ENCODE measurements at places on chromosomes 16 and 17.

DNA sequence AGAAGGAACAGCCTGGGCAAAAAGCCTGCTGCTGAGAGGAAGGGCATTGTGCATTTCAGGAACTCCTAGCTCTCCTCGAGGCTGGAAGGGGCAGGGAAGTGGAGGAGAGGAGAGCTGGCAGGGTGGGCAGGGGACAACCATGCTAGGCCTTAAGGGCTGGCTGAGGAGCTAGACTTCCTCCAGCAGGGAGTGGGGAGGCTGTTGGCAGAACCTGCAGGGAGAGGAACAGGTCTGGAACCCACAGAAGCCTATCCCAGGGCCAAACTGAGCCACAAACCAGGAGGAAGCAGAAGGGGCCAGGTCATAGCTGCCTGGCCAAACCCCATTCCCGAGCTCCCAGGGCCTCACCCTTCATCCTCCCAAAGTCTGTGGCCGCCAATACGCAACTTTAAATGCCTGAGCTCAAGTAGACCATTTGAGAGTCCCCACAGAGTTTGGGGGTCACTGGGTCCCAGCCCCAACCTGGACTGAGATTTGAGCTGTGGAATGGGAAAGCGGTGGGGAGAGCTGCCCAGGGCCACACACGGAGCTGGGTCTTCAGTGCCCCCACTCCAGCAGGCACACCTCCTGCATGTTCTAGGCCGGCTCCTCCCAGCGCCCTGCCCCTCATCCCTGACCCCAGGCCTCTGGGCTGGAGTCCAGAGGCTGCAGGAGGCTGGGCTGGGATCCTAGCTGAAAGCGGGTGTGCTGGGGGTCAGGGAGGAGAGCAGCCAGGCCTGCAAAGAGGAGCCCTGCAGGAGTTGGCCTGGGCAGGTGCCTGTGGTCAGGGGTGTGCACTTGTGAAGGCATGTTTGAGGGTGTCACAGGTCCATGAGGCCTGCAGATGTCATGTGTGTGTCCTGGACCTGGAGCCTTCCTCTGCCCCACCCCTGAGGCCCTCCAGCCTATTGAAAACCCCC lies 4.5 kb downstream of the CDH5 start:
- no peak overlapping the region for H3K4me3 ChIP-seq
- H3K4me1 ChIP-seq, result no peaks in the 10 kb centered on the region
- no peak for DNase-seq
- H3K27me3 ChIP-seq, result no peaks in the 10 kb centered on the region
- H3K36me3 ChIP-seq, result no peaks in the 10 kb centered on the region

DNA sequence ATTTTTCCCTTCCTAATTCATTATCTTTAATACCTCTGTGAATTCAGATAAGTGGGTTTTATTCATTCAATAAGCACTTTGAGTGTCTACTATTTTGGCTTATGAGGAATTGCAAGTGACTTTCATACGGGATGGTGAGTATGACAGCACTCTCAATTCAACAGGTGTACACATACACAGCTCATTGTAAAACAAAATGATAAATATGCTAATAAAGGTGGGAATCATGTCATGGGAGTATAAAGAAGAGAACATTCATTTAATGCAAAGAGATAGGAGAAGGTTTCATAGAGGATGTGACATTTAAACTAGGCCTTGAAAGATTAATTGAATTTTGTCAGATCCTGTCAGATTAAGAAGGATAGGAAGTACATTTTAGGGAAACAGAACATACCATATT lies 19.4 kb downstream of the NACA2 start:
- no peak overlapping the region for H3K4me3 ChIP-seq
- no peaks in the 10 kb centered on the region for H3K36me3 ChIP-seq
- no peaks in the 10 kb centered on the region for H3K4me1 ChIP-seq
- H3K27ac ChIP-seq, result no peak overlapping the region
- DNase-seq, result no peak

GRCh38 chr17:6303664-6304063 lies 131.3 kb downstream of the AIPL1 start:
- no peak overlapping the region for H3K4me3 ChIP-seq
- peaks cover 26% of the 10 kb centered on the region for H3K27me3 ChIP-seq
- DNase-seq, result peak; percentile 15
- H3K4me1 ChIP-seq, result no peaks in the 10 kb centered on the region
- H3K36me3 ChIP-seq, result no peaks in the 10 kb centered on the region

GRCh38 chr17:17719199-17719940 lies 38.1 kb downstream of the RAI1 start:
- H3K27ac ChIP-seq, result no peak overlapping the region
- H3K4me3 ChIP-seq, result no peak overlapping the region
- peaks cover 21% of the 10 kb centered on the region for H3K27me3 ChIP-seq

GRCh38 chr16:77037696-77038347 lies 153.2 kb upstream of the MON1B start:
- no peak overlapping the region for H3K4me3 ChIP-seq
- no peak overlapping the region for H3K27ac ChIP-seq
- no peaks in the 10 kb centered on the region for H3K4me1 ChIP-seq
- no peaks in the 10 kb centered on the region for H3K27me3 ChIP-seq
- H3K36me3 ChIP-seq, result no peaks in the 10 kb centered on the region

DNA sequence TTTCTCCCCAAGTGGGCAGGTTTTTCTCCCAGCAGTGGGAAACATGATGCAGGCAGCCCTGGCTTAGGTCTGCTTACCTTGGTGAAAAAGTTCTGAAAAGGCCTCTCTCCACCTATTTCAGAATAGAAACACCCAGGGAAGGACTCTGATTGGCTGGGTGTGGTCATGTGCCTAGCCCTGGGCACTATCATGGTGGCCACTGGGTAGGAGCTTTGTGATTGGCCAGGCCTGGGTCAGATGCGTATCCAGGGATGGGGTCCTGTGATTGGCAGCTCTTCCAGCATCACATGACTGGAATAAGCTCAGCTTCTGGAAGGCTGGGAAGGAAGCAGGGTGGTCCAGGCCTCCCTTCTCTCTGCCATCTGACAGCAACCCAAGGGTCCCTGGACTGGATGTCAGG lies 53.5 kb downstream of the ZDHHC7 start:
- H3K27ac ChIP-seq, result no peak overlapping the region
- no peaks in the 10 kb centered on the region for H3K27me3 ChIP-seq
- H3K4me1 ChIP-seq, result no peaks in the 10 kb centered on the region
- H3K36me3 ChIP-seq, result no peaks in the 10 kb centered on the region
- no peak for DNase-seq

DNA sequence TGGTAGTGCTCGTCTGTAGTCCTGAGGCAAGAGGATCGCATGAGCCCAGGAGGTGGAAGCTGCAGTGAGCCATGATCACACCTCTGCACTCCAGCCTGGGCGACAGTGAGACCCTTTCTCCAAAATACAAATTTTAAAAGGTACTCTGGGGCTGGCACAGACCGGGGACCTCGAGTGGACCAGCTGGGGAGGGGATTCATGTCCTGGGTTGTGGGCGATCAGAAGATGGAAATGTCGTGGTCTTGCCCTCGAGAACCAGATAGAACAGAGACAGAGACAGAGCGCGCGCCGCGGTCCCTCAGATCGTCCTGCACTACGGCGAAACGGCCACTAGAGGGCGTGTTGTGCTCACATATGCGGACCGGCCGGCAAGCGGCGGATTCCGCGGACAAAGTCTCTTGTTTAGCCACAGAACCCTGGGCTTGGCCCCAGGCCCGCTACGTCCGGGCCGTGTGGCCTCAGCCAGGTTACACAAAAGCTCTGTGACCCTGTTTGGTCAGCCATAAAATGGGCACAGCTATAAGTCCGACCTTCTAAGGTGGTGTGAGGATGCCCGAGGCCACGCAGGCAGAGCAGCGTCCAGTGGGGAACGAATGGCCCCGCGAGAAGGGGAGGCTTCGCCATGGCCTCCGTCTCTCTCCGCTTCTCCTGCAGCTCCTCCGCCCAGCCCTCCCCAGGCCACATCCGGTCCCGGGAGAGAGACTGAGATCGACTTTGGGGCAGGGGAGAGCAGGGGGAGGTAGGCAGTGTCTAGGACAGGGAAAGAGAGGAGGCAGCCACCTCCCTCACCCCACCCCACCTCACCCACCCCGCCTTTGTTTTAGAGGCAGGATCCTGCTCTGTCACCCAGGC lies 14.6 kb upstream of the SBK1 start:
- H3K36me3 ChIP-seq, result no peaks in the 10 kb centered on the region
- DNase-seq, result peak; percentile 86
- peaks cover 35% of the 10 kb centered on the region for H3K4me1 ChIP-seq
- H3K27me3 ChIP-seq, result peaks cover 11% of the 10 kb centered on the region
- no peak overlapping the region for H3K27ac ChIP-seq

DNA sequence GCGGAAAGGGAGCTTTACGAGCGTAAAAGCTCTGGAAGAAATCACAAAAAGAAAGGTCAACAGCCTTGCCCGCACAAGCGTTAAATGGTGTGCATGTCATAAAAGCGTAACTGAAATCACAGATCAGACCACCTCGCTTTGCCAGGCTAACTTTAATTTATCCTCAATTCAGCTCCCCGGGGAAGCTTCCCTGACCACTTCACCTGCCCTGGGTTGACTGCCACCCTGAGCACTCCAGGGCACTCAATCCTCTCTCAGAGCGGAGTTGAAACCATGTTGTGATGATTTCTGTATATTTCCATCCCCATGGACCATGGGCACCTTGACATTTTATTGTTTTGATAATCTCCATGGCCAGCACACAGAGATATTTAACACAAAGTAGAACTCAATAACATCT lies 16.1 kb upstream of the NAGS start:
- no peaks in the 10 kb centered on the region for H3K36me3 ChIP-seq
- DNase-seq, result no peak
- H3K4me1 ChIP-seq, result no peaks in the 10 kb centered on the region
- peaks cover 37% of the 10 kb centered on the region for H3K27me3 ChIP-seq
- no peak overlapping the region for H3K4me3 ChIP-seq

DNA sequence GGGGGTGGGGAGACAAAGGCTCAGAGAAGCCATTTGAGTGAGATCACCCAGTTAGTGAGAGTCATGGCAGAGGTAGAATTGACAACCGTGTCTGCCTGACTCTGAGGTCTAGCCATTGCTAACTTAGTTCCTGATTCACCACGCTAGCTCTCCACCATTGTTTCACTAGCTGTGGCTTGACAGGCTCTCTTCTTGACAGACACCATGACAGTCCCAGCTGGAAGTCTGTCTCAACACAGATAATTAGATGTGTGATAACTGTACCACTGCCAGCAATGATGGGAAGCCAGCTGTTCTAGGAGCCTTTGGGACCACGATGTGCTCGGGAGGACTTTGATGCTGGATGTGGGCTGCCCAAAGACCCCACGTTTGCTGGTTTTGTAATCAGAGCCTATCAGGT lies 170.5 kb upstream of the CACNG3 start:
- no peak overlapping the region for H3K27ac ChIP-seq
- no peaks in the 10 kb centered on the region for H3K4me1 ChIP-seq
- DNase-seq, result no peak
- peaks cover 31% of the 10 kb centered on the region for H3K36me3 ChIP-seq
- no peak overlapping the region for H3K4me3 ChIP-seq
- H3K27me3 ChIP-seq, result no peaks in the 10 kb centered on the region

DNA sequence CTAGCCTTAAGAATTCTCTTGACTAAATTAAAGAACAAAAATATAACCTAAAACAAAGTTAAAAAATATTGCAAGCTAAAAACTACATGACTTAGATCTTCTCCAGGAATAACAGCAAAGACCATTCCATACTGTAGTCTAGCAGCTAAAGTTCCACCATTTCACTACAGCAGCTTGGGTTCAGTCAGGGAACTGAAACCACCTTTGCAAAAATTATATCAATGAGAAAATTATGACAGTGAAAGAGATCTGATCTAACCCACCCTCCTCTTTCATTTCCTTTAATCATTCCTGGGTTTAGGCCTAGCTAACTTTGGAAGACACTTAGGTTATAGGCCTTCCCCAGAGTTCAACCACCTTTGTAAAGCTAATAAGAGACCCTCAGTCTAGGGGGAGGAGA lies 36.3 kb upstream of the NOS2 start:
- no peaks in the 10 kb centered on the region for H3K4me1 ChIP-seq
- H3K27ac ChIP-seq, result no peak overlapping the region
- no peaks in the 10 kb centered on the region for H3K27me3 ChIP-seq
- no peak for DNase-seq
- H3K36me3 ChIP-seq, result no peaks in the 10 kb centered on the region

DNA sequence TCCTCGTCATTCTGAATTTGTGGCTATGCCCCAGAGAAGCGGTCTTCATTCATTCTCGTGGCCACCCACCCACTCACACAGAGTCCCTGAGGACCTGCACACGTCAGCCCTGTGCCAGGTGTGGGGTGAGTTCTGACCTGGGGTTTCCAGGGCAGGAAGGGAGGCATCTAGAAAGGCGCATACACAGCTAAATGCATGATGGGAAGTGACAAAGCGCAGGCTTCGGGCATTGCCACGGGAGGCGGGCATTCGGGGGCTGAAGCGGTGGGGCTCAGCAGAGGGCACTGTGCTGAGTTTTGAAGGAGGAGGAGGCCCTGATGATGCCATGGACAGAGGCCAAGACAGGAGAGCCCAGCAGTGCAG lies 10.9 kb downstream of the UBALD2 start:
- H3K36me3 ChIP-seq, result peaks cover 8% of the 10 kb centered on the region
- peaks cover 61% of the 10 kb centered on the region for H3K4me1 ChIP-seq
- peak; percentile 36 for DNase-seq
- H3K27me3 ChIP-seq, result no peaks in the 10 kb centered on the region

- peaks cover 16% of the 10 kb centered on the region for H3K4me1 ChIP-seq
- no peak overlapping the region for H3K27ac ChIP-seq
- no peaks in the 10 kb centered on the region for H3K27me3 ChIP-seq
Observed at GRCh38 chr16:56732832-56733231, 2.9 kb downstream of the NUP93 start.

DNA sequence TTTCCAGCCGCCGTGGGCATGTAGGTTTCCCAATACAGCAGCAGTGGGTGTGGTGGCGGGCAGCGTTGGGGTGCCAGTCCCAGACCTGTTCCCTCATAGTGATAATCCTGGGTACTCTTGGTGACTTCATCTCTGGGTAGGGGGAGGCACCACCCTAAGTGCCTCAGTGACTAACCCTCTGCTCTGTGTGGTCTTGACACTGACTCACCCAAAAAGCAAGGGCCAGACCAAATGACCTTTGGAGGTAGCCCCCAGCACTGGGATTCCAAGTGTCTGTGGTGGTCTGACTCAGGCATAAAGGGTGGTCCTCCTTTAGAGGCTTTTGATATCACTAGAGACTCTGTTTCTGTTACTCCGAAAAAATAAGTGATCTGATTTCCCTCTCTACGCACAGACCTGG lies 908 bp downstream of the CALB2 start:
- H3K27me3 ChIP-seq, result peaks cover 23% of the 10 kb centered on the region
- H3K36me3 ChIP-seq, result no peaks in the 10 kb centered on the region
- H3K27ac ChIP-seq, result no peak overlapping the region
- peaks cover 3% of the 10 kb centered on the region for H3K4me1 ChIP-seq
- DNase-seq, result no peak

DNA sequence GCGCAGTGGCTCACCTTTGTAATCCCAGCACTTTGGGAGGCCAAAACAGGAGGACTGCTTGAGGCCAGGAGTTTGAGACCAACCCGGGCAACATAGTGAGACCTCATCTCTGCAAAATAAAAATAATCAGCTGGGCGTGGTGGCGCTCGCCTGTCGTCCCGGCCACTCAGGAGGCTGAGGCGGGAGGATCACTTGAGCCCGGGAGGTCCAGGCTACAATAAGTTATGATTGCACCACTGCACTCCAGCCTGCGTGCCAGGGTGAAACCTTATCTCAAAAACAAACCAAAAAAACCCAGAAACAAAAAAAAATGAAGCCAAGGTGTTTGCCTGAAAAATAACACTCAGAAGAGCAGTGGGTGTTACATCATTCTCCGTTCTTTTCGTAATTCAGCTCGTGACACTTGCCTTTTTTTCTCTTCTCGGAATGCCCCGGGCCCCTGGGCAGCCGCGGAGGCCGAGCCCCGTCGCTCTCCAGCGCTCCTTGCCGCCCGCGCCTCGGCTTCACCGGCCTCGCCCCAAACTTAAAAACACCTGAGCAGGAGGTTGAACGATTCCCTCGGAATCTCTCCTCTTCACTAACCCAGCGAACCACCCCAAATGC lies 17.0 kb downstream of the PRCD start:
- H3K4me3 ChIP-seq, result peak overlapping the region; percentile 99
- H3K27ac ChIP-seq, result peak overlapping the region; percentile 99
- H3K36me3 ChIP-seq, result peaks cover 43% of the 10 kb centered on the region
- DNase-seq, result peak; percentile 38

Data from activated naive CD8-positive, alpha-beta T cell treated with anti-CD3 and anti-CD28 coated beads, Interleukin-2, amount 50 U/mL, for 24 hours (primary cell).